ENCODE measurements at places on chromosomes 5 and 9. TPM values are rescaled to one million over a fixed set of nuclear protein-coding genes. Genes with fewer than 3 reads are reported as not detected.

The LEAP2 gene
- 0.18 TPM for total RNA-seq

The PROB1 gene
- 0.59 TPM for total RNA-seq

The ARHGEF37 gene
- 0.30 TPM for total RNA-seq

The TPPP gene
- total RNA-seq: 0.37 TPM

The ASPN gene
- total RNA-seq: not detected

The PCDHB12 gene
- total RNA-seq: 0.30 TPM
